Activated CD8-positive, alpha-beta memory T cell treated with anti-CD3 and anti-CD28 coated beads, Interleukin-2, amount 50 U/mL, for 4 hours (primary cell): ENCODE measurements at places on chromosomes 16 and 17.

- no peak for DNase-seq
Measured at GRCh38 chr17:3565143-3565542, 7.5 kb upstream of the TRPV3 start.

- no peak for DNase-seq
Measured at GRCh38 chr17:80953471-80954315, 37.9 kb upstream of the CHMP6 start.

DNA sequence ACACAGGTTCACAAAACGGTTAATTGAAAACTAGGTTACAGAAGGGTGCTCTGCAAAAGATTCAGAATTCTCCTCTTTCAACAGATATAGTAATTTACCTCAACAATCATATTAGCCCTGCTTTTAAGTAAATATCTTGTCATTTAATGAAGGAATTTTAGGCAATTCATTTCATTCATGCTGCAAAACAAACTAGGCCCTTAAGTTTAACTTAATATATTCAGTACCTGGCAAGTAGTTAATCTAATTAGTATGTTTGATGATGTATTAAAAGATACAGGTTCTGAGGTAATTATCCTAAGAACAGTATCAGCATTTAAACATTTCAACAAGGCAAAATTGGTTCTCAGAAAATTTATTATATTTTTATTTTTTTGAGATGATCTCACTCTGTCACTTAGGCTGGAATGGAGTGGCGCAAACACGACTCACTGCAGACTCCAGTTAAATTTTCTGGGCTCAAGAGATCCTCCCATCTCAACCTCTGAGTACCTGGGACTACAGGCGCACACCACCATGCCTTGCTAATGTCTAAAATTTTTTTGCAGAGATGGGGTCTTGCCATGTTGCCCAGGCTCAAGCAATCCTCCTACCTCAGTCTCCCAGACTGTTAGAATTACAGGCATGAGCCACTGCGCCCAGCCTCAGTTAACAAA, 44.9 kb downstream of the SMURF2 start:
- no peak for DNase-seq

GRCh38 chr16:67169642-67170167, 633 bp upstream of the NOL3 start:
- no peak for DNase-seq

GRCh38 chr17:79892457-79893241, 53.4 kb upstream of the CBX4 start:
- DNase-seq: no peak

DNA sequence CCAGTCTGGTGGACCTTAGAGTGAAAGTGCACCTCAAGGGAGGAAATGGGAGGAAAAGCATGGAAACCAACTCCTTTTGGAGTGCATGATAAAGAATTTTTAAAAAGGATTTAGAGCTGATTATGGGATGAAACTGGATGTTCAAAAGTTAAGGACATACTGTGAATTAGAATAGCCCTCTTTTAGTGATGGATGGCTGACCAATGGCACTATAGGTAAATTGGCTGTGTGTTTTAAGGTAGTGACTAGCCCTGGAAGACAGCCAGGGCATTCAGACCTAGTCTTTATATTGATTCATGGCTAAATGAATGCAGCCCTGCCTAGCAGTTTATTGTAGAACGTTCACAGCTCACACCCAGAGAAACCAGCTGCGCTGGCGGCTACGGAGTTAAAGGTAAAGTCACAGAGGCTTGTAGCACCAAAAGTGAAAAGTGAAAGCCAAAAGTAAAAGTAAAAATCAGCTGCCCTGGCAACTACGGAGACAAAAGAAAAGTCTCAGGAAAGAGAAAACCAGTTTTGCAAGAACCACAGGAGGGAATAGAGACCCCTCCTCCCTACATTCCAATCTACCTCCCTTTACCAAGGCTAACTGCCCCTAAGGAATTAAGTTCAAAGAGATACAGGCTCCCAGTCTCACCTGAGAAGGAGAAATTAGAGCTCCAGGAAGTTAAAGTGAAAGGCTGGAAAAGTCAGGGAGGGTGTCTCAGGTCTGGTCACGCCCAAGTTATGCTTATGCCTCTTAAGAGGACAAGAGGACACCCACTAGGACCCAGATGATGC, 21.8 kb downstream of the ACSM1 start:
- no peak for DNase-seq

GRCh38 chr16:63283721-63284120, 1247.5 kb upstream of the CDH8 start:
- DNase-seq: no peak

- DNase-seq: peak; percentile 64
Measured at GRCh38 chr17:77127735-77128361, 12.9 kb upstream of the SEC14L1 start.

DNA sequence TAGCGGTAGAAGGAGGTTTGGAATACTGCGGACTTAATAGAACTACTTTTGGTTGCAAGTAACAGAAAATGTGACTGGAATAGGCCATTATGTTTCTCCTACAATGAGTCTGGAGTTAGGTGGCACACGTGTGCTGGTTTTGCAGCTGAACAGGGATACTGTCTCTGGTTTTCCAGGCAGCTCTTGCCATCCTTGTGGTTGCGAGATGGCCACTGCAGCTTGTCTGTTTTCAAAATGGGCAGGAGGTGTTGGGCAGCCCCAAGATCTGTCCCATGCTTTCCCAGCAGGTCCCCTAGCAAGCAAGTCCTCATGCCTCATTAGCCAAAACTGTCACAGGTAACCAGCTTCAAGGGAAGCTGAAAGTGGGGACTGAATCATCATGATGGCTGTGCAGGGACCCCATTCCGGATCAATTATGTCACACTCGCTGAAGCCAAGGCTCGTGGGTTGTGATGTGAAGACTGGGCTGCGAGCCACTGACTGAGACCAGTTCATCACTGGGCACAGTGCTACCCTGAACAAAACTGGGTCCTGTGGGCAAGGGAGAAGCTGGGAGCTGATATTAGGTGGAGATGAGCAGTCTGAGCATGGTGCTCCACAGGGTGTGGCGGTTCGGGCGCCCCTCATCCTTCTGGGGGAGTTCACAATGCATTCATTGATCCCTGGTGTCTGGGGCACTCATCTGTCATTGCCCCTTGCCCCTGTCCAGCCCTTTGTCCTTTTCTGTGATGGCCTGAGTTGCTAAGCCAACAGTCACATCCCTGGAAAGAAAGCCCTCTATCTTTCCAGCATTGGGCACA, 82.1 kb downstream of the KSR1 start:
- no peak for DNase-seq

- no peak for DNase-seq
Measured at GRCh38 chr17:77572851-77573250, 385.7 kb upstream of the TNRC6C start.

- no peak for DNase-seq
Measured at GRCh38 chr17:35127751-35128514, 6.5 kb downstream of the FNDC8 start.

DNA sequence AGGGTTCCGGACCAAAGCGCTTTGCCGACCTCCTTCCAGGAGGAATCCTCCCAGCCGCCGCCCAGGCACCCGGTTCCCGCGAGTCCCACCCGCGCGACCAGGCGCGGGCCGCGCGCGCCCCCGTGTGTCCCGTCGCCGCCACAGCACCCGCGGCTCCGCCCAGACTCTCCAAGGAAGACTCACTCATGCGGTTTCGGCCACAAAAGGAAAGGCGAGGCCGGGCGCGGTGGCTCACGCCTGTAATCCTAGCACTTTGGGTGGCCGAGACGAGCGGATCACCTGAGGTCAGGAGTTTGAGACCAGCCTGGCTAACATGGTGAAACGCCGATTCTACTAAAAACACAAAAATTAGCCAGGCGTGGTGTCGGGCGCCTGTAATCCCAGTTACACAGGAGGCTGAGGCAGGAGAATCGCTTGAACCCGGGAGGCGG, 3.5 kb upstream of the PKMYT1 start:
- peak; percentile 71 for DNase-seq

GRCh38 chr16:73190688-73191659, 143.0 kb upstream of the ZFHX3 start:
- DNase-seq: no peak

DNA sequence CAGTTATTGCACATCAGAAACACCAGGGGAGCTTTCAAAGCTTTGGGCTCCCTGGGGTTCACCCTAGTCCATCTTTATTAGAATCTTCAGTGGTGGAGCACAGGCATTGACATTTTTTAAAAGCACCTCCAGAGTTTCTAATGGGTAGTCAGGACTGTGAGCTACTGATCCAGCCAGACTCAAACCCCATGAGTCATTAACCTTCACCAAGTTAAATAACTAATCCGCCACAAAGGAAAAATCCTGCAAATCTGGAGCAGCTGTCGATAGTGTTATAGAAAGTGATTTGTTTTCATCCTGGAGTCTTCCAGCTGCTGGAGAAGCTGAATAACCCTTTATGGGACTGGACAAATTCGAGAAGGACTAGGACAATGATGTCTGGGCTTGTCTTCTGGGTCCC, 93.2 kb upstream of the PIRT start:
- no peak for DNase-seq

- no peak for DNase-seq
Measured at GRCh38 chr17:60901242-60901641, 223.6 kb downstream of the BCAS3 start.
